SIG-M5 (cell line): ENCODE measurements at places on chromosomes 3 and 15.

GRCh38 chr3:79140708-79141107 lies 627.1 kb downstream of the ROBO1 start:
- DNase-seq = no peak

DNA sequence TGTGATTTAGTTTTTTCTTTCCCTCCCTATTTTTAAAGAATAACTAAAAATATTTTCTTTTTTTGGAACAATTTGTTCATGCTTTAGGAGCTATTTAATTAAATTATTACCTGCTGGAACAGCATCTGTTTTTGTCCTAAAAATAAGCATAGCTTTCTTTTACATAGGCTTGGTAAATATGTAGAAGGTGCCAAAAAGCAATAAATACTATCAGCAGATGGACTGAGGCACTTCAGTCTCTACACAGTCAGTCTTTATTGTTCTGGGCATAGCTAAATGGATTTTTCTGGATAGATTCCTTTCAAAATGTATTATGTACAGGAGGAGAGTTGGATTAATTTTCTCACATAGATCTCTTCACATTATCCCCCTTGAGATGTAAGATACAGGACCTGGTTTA lies 223.5 kb downstream of the NAALADL2 start:
- no peak for DNase-seq

GRCh38 chr3:66261355-66261754 lies 40.6 kb downstream of the SLC25A26 start:
- DNase-seq = no peak

DNA sequence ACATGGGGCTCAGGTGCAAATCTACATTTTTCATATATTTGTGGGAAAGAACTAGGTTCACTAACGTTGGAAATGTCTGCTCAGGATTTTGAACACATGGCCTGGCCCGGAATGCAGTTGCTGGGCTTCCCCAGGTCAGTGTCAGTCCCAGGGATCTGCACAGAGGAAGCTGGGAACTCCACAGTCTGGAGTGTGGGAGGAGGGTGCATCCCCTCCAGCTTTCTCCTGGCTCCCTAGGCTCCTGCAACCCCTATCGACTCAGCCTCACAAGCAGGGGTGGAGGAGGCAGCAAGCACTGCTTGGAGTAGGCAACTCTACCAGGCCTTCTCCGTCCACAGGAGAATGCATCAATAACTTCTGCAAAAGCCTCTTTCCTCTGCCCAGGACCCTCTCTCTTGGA lies 30.1 kb upstream of the HCN4 start:
- DNase-seq = no peak

- no peak for DNase-seq
Measured at GRCh38 chr3:17935222-17935621, 192.8 kb upstream of the TBC1D5 start.

DNA sequence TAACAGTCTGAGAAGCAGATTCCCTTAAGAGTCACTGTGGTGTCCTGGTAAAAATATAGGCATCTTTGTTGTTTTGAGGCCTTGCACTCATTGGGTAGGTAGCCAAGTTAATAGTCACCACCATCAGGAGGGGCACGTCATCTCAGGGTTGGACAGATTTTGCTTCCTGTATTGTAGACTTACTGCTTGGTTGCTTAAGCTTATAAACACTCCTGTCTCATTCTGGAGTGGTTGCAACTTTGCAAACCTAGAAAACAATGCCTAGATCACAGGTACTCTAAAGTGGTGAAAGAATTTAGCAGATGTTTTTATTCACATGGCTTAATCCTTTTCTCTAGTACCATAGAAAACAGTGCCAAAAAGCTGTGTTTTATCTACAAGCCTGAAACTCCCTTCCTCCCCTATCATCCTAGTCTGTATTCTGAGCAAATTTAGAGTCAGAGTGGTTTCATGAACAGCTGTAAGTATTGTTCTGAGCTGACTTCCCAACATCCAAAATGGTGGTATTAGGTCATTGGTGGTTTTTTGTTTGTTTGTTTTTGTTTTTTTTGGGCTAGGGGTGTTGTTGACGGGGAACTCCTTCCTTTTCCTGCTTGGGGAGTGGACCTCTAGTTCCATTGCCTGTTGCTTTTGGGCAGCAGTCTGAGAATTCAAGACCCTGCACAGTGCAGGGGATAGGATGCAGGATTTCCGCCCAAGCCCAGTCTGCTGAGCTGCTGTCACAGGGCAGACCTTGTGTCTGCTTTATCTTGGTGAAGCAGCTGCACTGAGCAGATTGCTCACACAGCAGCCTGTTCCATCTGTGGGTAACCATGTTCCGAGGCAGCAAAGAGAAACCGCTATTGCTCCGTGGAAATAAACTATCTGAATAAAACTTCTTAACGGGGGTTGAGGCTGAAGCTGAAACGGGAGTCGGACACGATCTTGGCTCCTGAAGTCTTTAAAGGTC lies 202.0 kb downstream of the AKAP13 start:
- DNase-seq = no peak

DNA sequence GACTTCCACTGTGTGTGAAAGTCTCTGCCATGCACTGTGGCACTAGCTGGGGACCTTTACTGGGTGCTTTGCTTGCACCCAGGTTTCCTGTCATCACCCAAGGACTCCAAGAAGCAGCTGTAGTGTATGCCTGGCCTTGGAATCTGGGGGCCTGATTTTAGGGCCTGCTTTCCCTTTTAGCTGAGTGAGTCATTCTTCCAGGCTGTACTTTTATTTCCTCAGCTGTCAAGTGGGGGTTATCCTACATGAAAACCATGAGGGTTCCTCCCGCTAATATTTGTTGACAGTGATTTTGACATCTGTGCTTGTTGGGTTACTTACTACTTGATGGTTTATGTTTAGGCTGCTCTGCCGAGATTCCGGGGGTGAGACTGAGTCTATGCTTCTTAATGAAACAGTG lies 18.5 kb downstream of the GORASP1 start:
- DNase-seq = no peak

GRCh38 chr3:182244222-182244971 lies 532.7 kb downstream of the SOX2 start:
- no peak for DNase-seq

DNA sequence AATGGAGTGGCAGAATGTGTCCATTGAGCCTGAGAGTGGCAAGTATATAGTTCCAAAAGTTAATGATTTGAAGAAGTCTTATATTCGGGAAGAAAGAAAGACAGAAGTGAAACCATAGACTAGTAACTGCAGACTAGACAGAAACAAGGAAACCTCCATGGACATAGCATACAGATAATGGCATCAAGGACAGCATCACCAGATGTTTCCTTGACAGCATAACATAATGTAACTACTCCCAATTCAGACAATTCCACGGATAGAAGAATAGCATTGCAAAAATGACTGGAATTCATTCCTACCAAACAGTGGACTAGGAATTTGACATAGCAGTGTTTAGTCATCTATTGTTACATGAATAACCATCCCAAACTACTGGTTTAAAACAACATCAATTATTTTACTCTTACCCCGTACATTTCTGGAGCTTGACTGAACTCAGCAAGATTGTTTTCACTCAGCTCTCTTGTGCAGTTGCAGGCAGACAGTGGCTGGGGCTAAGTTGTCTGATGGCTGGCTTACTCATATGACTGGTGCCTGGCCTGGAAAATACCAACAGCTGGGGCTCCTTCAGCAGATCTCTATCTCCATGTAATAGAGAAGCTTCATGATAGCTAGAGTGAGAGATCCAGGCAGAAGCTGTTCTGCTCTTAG lies 109.7 kb upstream of the GADL1 start:
- no peak for DNase-seq

DNA sequence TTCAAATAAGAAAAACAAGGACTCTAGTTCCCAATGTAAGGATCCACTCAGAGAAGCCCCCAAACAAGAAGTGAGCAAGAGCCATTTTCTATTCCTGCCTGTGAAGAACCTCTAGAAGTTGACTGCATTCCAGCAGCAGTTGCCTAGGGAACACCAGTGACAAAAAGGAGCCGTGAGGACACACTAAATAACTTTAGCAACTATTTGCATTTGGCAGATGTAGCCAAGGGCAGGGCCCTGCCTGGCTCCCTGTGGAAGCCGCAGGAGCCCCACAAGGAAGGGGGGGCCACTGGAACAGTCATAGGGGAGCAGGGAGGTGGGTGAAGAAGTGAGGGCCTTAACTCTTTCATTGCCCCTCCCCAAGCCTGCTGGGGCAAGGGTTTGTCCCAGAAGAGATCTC lies 470.2 kb upstream of the PROK2 start:
- no peak for DNase-seq

- no peak for DNase-seq
Measured at GRCh38 chr3:35757991-35758757, 118.8 kb downstream of the ARPP21 start.

DNA sequence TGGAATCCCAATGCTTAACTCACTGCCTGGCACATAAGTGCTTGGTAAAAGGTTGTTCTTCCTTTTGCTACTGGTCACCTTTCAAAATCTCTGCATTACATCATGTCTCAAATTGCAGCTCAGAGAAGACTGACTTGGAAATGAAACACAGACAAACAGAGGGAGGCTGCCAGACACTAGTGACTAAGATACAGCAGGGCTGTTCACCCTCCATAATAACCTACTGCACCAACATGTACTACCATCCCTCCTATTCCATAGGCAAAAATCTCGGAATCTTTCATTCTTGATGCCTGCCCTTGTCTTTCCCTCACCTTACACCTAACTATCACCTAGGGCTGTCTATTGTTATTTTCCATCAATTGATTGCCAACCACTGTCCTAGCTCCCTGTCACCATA lies 502.3 kb upstream of the ADAMTS9 start:
- DNase-seq = no peak

DNA sequence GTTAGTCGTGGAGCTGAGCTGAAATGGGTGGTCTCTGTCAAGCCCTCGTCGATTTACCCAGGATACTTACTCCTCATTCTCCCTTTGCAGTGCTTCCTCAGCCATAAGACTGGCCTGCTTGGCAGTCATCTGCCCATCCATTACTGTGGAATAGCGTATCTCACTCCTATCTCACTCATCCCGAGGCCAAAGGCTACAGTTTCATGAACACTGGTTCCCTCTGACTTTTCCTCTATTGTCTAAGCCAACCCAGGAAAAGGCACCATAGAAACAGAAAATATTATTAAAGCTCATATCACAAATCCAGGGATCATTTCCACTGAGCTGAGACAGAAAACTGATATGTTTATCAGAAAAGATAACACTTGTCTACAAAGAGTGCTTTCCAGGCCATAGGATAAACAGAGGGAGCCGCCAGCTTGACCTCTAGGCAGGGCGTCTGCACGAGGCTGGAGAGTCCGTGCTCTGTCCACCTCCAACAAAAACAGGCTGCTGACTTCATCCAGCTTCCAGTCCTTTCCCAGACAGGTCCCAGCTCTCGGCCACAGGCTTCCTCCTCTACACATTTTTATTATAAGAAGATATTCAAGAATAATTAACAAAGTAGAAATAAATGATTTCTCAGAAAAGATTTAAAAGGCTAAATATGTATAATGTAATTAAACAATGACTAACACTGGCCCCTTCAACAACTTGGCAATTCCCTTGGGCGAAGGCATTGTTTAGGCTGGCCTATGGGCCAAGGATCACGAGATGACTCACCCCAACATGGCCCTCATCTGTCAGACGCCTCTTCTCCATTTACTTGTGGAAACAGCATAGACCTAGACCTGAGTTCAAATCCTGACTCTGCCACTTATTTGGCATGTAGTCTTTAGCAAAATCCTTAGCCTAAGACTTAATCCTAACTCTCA lies 27.4 kb upstream of the BOC start:
- DNase-seq = no peak

DNA sequence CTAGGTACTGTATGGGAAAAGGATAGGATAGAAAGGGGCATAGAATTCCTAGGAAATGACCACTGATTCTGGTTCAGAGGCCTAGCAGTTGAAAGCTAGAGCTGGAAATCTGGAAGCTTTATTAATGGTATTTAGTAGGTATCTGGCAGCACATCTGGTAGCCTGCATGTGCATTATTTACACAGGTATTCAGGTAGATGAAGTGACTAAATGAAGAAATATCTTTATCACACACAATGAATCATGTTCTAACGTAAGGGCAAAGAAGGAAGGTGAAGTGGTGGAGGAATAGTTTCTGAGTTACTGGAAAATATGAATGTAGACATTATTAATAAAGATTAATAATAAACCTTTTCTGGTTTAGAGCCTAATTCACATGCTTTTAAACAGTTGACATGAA lies 119.9 kb downstream of the MBNL1 start:
- no peak for DNase-seq

DNA sequence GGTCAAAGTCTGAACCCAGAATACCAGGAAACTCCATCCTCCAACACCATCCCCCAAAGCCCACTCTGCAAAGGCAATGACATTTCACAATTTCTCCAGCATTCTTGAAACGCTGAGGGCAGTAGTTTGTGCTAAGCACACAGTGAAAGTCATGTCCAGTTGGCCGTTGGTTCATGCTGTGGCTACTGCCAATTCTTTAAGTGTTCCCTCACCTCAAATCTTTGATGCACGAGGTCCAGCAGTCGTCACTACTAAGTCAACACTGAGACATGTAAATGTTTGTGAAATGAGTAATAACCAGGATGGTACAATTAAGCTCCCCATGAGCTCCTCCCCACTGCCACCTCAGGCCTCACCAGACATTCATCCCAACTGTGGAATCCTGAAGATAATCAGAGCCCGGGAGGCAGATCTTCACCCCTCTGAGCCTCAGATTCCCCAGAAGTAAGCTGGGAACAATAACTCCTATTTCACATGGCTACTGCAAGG lies 7.0 kb downstream of the SUCLG2 start:
- no peak for DNase-seq

DNA sequence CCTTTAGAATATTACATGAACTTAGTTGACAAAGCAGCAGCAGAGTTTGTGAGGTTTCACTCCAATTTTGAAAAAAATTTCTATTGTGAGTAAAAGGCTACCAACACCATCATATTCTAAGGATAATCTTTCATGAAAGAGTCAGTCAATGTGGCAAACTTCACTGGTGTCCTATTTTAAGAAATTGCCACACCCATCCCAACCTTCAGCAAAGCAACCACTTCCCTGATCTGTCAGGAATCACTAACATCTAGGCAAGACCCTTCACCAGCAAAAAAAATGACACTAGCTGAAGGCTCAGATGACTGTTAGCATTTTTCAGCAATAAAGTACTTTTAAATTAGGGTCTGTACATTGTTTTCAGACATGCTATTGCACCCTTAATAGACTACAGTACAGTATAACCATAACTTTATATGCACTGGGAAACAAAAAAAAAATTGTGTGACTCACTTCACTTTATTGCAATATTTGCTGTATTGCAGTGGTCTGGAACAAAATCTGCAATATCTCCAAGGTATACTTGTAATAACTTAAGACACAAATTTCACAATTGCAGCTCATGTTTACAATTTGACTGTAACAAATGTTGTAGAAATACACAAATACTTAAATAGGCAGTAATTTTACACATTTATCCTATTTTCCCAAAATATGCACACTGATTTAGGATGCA lies 38.9 kb upstream of the ALCAM start:
- DNase-seq = no peak

- no peak for DNase-seq
Measured at GRCh38 chr15:90818251-90819210, 49.9 kb upstream of the FURIN start.
